ENCODE measurements at places on chromosomes 2 and 18.

DNA sequence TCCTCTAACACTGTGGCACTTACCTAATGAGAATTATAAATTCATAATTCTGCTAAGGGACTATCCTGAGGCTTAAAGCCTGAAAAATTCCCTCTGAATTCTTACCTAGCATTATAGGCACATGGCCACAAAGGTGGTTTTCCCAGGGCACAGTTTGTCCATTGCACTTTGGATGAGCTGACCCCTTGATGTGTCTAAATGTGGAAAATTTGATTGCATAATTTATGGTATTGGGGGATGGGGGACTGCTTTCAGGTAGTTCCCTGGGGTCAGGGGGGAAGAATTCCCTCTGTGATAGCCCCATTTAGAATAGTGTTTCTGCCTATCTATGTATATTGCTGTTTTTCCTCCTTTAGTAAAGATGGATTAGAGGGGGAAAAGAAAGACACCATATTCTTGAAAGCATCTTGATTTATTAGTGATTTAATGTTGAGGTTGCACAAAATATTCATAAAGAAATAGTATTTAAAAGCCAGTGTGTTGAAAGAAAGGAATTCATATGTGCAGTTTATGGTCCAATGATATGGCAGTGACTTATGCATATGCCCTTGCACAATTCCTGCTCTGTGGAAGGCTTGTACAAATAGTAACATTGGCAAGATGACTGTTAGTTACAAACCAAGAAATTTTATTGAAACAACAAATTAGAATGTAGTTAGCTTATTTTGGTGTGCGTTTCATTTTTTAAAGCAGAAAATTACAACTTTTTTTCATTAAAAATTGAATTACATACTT is 8.7 kb upstream of the HTR2B start:
- no peak for DNase-seq

- no peak for DNase-seq
These were observed 413.3 kb upstream of the TNP1 start for GRCh38 chr2:217273162-217273561.

GRCh38 chr2:40513201-40513600 is 61.3 kb upstream of the SLC8A1 start:
- DNase-seq, result no peak

DNA sequence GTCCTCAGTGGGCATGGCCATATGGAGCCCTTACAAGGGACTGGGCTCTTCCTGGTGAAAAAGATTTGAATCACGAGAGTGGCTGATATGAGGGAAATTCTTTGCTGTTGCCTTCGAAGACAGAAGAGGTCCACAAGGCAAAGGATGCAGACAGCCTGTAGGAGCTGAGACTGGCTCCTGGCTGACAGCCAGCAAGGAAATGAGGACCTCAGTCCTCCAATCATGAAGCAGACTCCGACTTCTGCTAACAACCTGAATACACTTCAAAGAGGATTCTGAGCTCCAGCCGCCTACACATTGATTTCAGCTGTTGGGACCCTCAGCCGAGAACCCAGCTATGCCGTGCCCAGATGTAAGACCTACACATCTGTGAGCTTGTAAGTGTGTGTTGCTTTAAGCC is 3.0 kb upstream of the ST8SIA5 start:
- peak; percentile 51 for DNase-seq

GRCh38 chr2:149994057-149994728 is 406.6 kb upstream of the MMADHC start:
- DNase-seq, result no peak

GRCh38 chr2:237268004-237268708 is 145.8 kb downstream of the COL6A3 start:
- no peak for DNase-seq

- peak; percentile 42 for DNase-seq
These were observed 25.9 kb upstream of the IMPA2 start for GRCh38 chr18:11955239-11956029.

DNA sequence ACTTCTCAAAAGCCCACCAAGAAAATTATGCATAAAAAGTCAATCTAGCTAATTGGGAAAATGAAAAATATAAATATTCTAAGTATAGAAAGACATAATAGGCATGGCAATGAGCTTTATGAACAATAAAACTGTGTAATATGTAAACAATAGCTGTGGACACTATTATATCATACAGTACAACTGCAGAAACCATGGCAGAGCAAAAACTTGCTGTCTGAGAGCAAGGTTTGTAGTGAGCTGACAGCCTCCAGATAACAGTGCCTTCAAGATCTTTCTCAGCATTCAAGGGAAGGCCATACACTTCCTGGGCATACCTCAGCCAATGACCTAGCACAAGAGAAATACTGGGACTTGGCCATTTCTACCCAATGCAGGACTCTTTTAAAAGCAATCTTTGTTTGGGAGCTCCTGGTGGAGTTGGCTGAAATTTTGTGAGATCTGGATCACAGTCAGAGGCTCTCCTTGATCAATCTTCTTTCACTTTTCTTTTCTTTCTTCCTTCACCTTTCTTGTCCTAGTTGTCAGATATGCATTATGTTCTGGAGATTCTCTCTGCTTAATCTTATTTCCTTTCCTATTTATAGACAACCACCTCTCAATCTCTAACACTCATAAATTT is 427.2 kb upstream of the UBE2E3 start:
- no peak for DNase-seq

DNA sequence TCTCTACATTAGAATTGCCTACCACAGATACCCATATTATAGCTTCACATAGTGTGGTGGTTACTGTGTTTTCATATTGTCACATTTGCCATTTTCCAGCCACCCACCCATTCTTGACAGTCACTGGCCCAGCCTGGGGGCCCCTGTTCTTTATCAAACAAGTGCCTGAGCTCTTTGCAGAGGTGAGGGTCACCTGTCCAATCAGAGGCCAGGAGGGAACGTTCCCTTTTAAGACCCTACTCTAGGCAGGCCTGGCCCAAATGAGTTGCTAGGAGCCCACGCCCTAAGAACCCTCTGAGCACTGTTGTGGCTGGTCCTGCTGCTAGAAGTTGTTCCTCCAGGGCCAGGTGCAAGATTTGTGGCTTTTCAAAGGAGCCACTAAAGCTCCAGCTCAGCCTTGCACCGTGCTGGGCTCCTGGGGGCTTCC is 5.2 kb downstream of the IL37 start:
- no peak for DNase-seq

DNA sequence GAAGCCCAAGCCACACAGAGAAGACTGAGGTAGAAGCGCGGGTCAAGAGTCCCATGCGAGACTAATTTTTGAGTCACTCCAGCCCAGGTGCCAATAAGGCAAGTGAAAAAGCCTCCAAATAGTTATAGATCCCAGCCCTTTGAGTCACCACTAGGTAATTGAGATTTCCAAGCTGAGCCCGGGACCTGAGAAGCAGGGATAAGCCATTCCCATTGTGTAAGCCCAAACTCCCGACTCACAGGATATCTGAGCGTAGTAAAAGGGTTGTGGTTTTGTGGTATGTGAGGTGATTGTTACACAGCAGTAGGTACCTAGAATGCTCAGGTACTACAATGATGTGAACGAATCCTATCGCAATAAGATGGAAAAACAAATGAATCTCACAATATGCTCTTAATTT is 560.7 kb downstream of the DSC3 start:
- no peak for DNase-seq

- DNase-seq, result no peak
These were observed 133.6 kb downstream of the BCL2 start for GRCh38 chr18:63185984-63186383.

DNA sequence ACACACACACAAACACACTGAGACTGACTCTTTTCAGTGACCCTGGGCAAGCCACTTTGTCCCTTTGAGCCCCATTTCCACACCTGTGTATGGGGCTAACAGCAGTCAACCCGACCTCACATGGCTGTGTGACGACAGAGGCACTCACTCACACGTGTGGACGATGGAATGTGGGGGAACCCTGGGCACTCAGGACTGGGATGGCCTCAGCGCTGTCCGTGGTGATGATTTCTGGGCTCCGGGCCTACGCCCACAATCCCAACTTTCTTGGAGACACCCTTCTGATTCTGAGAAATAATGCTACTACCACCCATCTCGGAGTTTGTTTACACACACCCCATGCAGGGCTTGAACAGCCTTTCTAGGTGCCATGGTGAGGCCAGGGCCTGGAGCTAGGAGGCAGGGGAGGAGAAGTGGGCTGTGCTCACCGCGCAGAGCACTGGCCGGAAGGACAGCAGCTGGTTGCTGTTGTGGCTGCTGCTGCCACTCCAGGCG is 1.5 kb downstream of the CRYBA2 start:
- DNase-seq, result no peak

- no peak for DNase-seq
These were observed 76.6 kb upstream of the CAPN13 start for GRCh38 chr2:30883822-30884221.

DNA sequence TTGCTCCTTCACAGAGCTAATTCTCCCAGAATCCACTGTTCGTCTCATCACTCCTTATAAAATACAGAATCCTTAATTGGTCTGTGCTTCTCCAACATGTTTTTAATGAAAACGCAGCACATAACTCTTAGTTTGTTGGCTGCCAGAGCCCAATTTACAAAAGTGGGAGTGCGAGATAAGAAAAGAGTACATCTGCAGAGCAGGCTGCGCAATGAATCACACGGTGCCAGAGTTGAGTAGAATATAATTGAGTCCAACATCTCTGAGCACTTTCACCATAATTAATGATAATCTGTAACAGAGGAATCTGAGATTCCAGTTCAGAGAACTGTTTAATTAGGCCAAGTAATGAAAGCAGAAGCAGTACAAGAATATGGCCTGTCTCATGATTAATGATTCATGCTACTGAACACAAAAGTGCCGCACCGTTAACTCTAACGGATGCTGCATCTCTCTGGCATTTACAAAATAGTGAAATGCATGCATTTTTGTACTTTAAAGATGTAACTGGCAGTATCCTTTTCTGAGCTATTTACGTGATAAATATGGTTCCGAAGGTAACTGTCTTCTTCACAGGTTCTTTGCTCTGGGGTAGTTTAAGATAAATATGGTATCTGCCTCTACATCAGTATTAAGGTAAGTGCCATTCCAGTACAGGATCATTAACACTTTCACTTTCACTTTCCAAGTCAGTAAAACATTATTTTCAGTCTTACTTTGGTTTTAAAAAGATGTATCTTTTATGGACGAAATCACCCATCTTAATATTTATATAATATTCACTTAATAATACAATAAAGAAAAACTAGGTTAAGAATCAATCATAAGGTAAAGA is 785.6 kb downstream of the NR4A2 start:
- peak; percentile 42 for DNase-seq

- DNase-seq, result no peak
These were observed 2.2 kb downstream of the KLHL29 start for GRCh38 chr2:23387221-23387550.

DNA sequence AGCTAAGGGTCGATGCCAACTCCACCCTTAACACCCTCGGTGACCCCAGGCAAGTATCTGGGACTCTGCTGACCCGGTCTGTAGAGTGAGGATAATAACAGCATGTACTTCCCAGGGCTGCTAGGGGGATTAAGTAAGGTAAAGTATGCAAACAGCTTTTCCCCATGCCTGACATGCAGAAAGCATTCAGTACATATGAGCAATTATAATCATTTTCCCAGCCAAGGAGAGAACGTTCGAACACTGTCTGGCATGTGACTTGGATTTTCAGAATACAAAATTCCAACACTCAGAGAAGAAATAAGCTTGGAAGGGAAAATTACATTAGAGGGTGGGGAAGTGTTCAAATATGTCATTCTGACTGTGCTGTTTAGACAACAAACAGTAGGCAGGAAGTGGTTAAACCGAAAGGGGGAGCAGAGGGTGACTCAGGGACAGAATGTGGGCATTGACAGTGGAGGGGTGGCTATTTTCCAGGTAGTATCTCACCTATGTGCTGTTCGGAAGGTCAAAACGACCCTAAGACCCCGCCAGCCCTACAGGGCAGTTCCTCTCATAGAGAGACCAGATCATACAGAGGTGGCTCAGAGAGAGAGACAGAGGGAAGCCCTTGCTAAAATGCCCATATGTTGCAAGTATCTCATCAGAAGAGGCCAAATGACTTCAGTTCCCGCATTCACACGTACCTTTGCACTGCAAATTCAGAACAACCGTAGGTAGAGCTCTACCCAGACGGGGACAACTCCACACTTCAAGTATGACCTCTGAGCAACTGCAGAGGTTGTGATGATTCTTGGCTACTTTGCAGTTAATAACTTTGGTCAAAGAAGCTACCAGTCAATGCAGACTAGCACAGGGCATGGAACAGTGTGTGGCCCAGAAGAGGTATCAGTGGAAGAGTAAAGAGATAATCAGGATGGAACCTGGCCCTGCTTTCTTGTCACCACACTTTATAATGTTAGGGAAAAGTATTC is 14.8 kb downstream of the ASPRV1 start:
- DNase-seq, result peak; percentile 43

GRCh38 chr18:58043491-58044369 is at the start of gene NEDD4L:
Gene NEDD4L (plus strand): TSS chr18:58044226. CDS start chr18:58044661, 435 bp downstream.
- peak; percentile 96 for DNase-seq

DNA sequence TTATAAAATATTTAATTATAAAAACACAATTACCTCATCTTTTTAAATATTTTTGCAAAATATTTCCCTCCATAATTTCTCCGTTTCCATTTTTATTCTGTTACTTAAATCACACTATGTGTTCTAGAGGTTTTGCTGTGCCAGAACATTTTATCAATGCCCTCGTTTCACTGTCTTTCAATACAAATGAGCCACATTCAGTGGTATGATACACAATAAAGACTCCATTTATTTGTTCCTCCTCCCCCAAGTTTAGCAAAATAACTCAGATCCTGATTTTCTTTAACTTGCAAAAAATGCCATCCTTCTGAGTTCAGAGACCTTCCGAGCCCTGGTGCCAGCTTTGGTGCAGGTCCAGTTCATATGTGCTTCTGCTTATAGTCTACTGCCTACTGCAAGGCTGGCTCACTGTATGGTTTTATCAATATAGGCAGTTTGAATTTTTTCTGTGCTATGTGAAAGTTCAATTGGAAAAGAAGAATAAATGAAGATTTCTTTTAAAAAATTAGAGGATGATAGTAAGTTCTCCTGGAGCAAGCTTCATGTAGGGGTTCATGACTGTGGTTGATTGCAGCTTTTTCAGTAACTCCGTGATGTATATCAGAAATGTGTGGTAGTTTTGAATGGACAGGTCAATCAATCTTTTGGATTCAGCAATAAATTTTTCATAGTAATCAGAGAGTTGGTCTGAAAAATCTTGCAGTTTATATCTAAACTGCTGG is 42.5 kb downstream of the APOB start:
- DNase-seq, result no peak

DNA sequence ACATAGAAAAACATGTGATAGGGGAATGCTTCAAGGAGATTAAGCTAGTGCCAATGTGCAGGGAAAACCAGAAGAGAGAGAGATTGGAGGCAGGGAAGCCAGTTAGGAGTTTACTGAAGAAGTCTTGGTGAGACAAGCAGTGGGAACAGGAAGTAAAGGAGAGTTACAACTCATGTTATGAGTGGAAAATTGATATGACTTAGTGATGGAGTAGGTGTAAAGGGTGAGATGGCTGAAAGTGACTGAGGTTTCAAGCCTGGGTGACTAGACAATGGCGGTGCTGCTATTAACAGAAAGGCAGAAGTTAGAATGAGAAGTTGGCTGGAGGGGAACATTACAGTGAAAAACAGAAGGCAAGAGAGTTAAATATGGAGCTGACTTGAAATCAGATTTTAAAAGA is 16.5 kb downstream of the DOK1 start:
- no peak for DNase-seq

GRCh38 chr2:105391763-105392662 is 6.8 kb downstream of the FHL2 start:
- DNase-seq, result no peak

- DNase-seq, result no peak
These were observed 102.0 kb upstream of the LRATD1 start for GRCh38 chr2:14530506-14530905.
